Activated CD4-positive, alpha-beta T cell treated with anti-CD3 and anti-CD28 coated beads for 1 hour (primary cell): ENCODE measurements at places on chromosomes 5 and 9.

GRCh38 chr5:5276430-5276829, 136.3 kb downstream of the ADAMTS16 start:
- DNase-seq: no peak

DNA sequence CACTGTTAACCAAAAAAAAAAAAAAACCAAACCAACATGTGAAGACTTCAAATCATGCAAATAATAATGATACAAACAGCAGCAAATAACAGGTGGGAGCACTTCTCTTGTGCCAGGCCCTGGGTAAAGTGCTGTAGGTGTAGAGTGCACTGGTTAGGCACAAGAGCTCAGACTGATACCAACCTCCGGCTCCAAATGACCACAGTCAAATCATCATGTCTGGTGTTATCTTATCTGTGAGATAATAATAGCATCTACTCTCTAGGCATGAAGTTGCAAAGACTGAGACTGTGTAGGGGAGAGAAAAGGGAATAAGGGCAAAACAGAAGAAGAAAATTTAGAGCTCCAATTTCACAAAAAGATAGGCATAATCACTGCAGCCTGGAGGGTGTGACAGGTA, 159.5 kb downstream of the ARL15 start:
- DNase-seq: no peak

DNA sequence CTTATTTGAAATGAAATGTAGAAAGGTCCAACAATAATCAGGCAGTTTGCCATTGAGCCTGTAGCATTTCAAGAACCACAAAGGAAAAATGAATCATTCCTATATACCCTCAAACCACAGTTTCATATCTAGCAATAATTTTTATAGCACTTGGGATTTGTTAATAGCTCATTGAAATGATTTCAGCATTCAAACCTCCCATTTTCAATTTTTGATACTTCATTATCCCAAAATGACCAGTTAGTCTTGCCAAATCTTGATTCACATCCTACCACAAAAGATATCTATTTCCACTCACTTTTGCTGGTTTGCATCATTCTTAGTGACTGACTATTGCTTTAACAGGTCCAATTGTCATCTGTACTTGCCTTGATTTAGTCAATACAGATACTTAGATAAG, 790.1 kb downstream of the TLE1 start:
- DNase-seq: no peak

DNA sequence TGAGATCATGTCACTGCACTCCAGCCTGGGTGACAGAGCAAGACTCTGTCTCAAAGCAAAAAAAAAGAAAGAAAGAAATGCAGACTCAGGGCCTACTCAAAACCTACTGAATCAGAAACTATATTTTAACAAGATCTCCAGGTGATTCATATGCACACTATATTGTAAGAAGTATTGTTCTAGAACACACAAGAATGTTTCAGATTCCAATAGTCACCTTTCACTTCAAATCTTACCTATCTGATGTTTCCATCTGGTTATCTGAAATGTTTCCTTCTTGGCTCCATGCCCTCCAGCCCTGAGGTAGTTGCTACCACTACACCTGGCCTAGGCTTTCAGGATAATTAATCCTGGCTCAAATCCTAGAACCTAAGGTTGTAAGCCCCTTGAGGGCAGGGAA, 36.8 kb upstream of the SNX2 start:
- DNase-seq: no peak

DNA sequence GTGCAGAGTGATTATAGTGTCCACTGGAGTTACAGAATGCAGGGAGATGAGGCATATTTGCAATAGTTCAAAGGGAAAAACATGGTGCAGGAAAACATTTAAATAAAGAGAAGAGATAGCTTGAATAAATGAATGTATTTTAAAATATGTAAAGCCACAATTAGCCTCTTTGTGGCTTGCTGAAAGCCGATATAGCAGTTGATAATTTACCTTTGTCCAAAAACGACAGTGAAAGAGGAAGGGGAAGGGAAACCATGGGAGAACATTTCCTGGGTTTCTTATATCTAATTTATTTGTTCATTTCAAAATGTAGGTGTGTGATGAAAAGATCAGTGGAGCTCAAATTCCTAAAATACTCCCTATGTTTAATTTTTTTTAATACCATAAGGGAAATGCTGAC, 156.1 kb downstream of the DENND1A start:
- DNase-seq: no peak
